ENCODE measurements at places on chromosomes 16 and 17.
A peak's percentile ranks its signal among the peaks of the same experiment; 100 is the strongest.

DNA sequence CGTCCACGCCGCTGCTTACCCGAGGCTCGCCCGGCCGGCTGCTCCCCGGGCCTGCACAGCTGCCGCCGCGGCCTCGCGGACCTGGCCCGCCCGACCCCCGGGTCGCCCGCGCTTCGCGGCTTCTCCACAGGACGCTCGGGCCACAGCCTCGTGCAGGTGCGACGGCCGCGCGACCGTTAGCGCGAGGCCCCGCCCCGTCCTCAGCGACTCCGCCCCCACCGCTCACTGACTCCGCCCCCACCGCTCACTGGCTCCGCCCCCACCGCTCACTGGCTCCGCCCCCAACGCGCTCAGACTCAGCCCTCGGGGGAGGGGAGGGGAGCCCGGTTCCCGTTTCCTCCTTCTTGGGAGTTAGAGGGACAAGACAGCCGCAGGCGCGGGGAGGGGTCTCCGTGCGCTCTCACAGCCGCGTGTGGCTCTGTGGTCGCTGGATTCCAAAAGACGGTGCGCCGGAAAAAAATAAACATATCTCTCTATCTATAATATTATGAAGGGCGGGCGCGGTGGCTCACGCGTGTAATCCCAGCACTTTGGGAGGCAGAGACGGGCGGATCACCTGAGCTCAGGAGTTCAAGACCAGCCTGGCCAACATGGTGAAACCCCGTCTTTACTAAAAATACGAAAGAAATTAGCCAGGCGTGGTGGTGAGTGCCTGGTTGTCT, at the start of gene MEIOB:
Gene MEIOB (minus strand): TSS at position 191 of the 662 bp plus-strand sequence. CDS start 3,989 bp downstream, outside the sequence.
- no peak for DNase-seq

- DNase-seq: peak; percentile 93
Observed at GRCh38 chr17:42407289-42407836, 15.7 kb downstream of the CAVIN1 start.

- peak; percentile 83 for DNase-seq
Observed at GRCh38 chr17:42120770-42121769, at the start of gene KAT2A. Gene KAT2A, minus strand, starts transcription at chr17:42121367. Its CDS starts 63 bp downstream, at chr17:42121304.

DNA sequence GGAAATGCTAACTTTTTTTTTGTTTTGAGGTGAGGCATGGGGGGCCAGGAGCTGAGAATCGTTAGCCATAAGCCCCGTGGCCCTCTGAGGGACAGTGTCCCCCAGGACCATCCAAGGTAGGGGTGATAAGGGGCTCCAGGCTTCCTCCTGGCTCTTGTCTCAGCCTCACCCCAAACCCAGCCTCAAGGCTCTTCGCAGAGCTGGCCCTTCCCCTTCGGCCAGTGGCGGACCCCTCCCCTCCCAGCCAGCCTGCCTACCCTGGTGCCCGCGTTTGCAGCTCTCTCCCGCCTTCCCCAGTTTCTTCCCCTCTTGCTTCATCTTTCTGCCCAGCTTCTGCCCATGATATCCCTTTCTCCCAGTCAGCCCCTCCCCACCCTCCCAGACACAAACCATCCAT, 22.7 kb upstream of the ATP2A3 start:
- DNase-seq: no peak

Data from NCI-H1694 (cell line).